Left renal pelvis (tissue), 4 donors: ENCODE measurements at places on chromosomes 2 and 18.

GRCh38 chr2:158598862-158599517 lies 142.2 kb downstream of the PKP4 start:
- DNase-seq: no peak

GRCh38 chr2:191617575-191617974 lies 60.4 kb upstream of the NABP1 start:
- DNase-seq: no peak

DNA sequence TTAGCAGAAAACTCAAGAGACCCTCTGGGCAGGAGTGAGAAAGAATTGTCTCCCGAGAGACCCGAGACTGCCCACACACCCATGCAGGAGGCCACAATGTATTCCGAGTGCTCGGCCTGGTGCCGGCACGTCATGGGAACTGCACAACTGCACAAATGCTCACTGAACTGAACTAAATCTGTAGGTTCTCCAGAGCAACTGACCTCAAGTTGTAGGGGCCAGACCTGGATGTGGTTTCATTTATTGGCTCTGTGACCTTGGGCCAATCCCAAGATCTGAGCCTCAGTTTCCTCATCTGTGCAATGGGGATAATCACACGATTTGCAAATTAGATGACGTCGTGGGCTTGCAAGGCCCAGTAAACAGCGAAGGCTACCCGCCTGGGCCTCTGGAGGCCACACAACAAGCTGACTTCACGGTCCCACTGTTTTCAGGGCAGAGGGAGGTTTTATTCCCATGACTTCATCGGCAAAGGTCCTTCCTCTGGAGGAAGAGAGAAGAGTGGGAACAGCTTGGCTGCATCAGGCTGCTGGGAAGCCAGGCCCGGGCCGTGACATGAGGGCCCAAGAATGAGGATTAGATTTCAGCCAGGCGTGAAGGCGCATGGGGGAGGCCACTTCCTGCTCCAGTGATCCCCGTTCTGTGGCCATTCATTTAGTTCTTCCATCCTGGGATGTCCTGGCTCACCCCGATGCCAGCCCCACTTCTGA lies 3.6 kb upstream of the ERFE start:
- peak; percentile 81 for DNase-seq

DNA sequence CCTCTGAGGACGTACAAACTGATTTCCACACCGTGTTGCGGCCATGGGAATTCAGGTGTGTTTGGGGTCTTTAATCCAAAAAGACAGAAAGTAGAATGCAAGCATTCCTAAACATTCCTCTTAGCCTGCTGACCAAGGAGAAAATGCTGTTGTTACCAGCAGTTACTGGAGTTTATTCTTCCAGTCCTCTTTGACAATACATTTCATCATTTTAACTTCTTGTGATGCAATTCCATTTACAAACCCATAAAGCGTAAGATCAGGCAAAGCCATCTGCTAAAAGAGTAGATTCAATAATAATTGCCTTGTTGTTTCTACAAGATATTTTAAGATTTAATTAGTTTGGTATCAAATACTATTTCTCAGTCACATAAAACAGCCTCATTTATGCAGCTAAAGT lies 32.7 kb downstream of the SPIRE1 start:
- no peak for DNase-seq

DNA sequence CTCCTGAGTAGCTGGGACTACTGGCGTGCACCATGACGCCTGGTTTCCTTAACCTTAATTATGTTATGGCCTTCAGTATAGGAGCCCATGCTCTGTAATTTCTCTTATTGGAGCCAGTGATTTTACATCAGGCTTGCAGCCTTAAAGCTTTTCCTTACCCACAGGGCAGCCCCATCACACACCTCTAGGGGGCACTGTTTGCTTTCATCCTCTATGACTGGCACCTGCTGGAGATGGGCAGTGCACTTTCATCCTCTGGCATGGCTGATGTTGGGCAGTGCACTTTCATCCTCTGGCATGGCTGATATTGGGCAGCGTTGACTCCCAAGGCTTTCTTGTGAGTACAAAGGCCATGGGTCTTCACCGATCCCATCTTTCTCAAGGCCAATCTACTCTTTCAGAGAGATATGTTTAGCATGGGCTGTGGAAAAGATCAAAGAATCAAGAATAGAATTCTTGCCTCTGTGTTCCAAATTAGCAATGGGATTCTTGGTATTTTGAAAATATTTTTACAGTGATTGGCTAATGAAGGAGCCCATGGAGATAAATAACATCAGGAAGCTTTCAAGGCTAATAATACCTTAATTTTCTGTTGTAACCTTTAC lies 80.7 kb upstream of the MEX3C start:
- no peak for DNase-seq

DNA sequence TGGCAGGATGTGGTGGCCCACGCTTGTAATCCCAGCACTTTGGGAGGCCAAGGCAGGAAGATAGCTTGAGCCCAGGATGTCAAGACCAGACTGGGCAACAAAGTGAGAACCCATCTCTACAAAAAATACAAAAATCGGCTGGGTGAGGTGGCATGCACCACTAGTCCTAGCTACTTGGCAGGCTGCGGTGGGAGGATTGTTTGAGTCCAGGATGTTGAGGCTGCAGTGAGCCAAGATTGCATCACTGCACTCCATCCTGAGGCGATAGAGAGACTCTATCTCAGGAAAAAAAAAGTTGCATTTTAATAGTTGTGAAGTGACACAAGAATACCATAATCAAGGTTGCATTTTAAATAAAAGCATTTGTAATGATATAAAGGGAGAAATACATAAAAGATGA lies 124.1 kb upstream of the SLC38A11 start:
- DNase-seq: no peak

DNA sequence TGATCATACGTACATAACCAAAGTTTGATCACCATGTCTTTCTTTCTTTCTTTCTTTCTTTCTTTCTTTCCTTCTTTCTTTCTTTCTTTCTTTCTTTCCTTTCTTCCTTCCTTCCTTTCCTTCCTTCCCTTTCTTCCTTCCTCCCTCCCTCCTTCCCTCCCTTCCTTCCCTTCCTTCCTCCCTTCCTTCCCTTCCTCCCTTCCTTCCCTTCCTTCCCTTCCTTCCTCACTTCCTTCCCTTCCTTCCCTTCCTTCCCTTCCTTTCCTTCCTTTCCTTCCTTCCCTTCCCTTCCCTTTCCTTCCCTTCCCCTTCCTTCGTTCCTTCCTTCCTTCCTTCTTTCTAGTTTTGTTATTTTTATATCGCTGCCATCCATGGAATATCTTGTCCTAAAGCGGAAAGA lies 406.7 kb upstream of the DDX18 start:
- no peak for DNase-seq

- DNase-seq: no peak
Measured at GRCh38 chr2:18514526-18515461, 45.7 kb downstream of the RDH14 start.

- no peak for DNase-seq
Measured at GRCh38 chr2:173858291-173858731, 106.9 kb downstream of the SP3 start.

DNA sequence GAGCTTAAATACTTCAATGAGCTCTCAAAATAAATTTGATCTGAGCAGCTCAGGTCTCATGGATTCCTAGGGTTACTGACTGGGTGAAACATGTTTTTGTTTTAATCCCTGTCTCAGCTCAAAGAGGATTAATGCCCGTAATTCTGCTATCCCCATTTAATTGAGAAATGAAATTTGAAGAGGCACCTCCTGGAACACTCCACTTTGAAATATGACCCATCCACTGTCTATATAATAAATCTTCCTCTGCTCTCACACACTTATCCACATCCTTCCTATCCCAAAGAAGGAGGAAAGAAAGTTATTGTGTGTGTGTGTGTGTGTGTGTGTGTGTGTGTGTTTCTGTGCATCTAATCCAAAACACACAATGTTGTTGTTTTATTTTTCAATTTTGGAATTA lies 2082.4 kb upstream of the PIK3C3 start:
- no peak for DNase-seq

DNA sequence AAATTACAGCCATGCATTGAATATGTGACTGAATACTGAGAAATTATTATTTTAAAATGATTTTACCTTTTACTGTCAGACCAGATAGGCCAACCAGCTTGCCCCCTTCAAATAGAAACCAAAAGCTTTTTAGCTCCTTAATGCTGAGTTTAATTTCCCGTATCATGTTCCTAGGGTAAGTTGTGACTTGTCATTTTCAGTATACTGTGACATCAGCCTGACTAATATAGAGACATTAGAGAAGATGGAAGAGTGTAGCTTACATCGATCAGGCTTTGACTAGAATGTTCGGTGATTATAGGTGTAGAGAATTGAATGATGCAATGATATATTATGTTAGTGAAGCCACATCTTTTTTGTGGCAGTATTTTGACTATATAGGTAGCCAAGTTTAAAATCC lies 50.6 kb upstream of the ZEB2 start:
- no peak for DNase-seq

- no peak for DNase-seq
Measured at GRCh38 chr2:24353973-24354372, 6.4 kb downstream of the ITSN2 start.

DNA sequence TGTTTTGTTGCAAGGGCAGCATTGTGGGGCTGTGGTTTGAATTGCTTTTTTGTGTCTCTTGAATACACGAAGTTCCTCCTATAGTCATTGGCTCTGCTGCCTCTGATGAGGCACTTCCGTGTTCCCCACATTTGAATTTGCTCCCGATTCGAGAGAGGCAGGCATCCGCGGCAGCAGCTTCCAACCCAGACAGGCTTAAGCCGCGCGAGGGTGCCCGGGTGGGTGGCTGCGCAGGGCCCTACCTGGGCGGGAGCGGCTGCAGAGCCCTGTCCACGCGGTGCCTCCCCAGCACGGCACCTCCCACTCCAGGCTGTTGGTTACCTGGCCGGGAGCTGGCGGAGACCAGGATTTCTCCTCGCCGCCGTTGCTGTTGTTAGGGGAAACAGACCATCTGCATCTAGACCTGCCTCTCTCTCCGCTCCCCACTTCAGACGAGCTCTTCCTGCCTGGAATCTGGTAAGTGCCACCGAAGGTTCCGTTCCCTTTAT lies 151.3 kb downstream of the NEDD4L start:
- no peak for DNase-seq

DNA sequence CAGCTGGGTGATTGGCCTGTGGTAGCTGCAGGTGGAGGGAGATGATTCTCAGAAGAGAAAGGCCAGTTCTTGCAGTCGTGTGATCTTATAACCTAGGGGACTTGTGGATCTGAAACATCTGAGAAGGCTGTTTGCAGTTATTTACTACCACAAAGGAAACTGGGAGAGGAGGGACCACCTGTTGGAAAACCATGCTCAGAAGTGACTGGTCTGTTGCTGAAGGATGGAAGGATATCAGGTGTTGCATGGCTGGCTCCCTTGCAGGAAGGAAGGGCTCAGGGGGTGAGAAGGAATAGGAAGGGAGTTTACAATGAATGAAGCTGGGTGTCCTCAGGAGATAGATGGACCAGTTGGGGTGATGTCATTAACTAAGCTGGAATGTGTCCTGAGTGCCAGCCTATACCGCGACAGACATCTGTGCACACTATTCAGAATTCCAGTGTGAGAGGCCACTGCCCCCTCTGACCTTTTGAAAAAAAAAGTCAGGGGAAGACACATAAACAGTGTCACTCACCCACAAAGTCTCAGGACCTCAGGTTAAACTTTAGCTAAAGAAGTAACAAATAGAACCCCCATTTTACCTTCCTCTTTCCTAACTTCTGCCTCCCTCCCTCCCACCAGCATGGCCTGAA lies 17.5 kb downstream of the IGFBP2 start:
- no peak for DNase-seq

- no peak for DNase-seq
Measured at GRCh38 chr2:9519250-9519649, 36.4 kb downstream of the ADAM17 start.

DNA sequence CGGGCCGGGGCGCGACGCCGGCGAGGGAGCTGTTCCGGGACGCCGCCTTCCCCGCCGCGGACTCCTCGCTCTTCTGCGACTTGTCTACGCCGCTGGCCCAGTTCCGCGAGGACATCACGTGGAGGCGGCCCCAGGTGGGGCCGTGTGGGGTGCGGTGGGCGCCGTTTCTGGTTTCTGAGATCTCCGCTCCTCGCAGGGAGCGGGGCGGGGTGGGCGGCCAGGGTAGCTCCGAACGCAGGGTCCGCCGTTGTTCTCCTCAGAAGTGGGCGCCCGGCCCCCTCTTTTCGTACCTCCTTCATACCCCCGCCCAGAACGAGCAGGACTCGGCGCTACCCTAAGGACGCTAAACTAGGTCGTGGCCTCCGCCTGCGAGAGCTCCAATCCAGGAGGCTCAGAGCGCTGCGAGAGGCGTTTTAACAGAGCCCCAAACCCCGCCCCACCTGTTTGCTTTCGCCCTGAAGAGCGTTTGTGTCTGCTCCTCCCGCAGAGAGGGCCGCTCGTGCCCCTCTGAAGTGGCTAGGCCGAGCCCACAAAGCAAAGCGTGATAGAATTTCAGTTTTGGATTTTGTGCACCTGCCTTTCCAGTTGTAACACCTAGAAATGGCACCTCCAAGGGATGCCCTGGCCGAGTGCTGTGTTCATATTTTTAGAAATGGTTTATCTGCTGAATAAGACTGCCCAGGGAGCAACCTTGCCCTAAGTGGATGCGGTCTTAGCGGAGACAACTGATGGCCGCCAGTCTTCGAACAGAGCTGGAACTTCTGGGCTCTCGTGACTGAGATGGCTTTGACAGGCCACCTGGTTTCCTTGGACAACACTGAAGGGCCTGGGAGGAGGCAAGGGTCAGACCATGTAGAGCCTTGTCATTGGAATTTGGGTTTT lies 626 bp downstream of the CAPN10 start:
- no peak for DNase-seq

GRCh38 chr18:59665057-59666006 lies 31.9 kb downstream of the CCBE1 start:
- DNase-seq: no peak

GRCh38 chr2:23414106-23414505 lies 29.1 kb downstream of the KLHL29 start:
- no peak for DNase-seq

DNA sequence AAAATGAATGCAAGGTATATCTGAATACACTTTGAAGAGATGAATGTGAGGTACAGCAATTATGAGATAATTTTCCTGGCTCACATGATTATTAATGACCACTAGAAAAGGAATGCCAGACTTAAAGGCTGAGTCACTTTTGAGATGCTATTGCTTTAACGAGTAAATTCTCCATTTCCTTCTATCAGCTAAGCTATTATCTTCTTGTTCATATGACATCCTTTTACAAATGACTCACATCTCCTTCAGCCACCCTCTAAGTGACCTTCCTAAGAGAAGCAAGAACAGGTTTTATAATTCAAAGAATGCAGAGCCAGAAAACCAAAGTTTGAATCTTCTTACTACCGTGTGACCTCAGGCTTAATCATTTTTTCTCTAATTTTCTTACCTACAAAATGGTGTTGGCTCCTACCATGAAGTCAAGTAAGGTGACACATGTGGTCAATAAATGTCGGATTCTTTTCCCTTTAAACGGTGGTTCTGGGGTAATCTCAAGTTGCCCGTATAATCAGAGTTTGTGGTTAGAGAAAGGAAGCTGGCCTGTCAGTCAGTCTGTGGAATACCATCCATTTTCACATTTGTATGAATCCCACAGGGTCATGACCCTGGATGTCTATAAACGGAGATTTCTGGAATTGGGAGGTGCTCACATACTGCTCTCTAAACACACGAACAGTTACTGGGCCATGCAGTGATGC lies 184.0 kb upstream of the PID1 start:
- DNase-seq: no peak

GRCh38 chr2:120267348-120267747 lies 14.7 kb downstream of the RALB start:
- no peak for DNase-seq
